ENCODE measurements at places on chromosomes 11 and 22.

DNA sequence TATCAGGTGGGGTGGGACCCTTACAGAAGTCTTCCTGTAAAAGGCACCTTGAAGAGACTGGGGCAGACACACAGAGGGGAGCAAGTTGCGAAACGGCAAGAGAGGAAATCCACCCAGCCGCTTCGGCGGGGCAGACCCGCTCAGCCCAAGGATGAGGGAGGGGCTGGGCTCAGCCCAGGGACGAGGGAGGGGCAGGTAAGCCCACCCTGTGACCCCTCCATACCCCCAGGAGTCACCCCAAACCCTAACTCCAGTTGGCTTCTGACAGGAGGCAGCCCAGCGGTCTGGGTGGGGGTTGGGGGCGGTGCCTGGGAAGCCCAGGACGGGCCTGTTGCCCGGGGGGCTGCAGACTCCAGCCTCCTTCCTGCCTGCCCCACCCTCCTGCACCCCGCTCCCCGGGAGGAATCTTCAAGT lies 965 bp downstream of the OSBPL5 start:
- no peak for DNase-seq

DNA sequence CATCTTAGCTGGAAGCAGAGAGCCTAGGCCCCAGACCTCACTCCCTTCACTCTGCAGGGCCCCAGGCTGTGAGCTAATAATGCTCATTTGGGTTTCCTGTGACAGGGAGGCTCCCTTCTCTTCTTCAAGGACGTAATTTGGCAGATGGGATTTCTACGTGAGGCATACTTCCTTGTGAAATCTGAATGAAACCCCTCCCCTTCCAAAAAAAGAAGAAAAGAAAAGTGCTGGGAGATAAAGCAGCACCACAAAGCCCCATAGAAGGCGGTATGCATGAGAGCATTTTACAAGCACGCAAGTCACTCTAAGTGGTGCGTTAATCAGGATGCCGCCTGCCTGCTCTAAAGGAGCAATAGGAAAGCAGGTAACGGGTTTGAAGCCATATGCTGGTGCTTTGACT lies 5.7 kb downstream of the P2RX3 start:
- peak; percentile 63 for DNase-seq

DNA sequence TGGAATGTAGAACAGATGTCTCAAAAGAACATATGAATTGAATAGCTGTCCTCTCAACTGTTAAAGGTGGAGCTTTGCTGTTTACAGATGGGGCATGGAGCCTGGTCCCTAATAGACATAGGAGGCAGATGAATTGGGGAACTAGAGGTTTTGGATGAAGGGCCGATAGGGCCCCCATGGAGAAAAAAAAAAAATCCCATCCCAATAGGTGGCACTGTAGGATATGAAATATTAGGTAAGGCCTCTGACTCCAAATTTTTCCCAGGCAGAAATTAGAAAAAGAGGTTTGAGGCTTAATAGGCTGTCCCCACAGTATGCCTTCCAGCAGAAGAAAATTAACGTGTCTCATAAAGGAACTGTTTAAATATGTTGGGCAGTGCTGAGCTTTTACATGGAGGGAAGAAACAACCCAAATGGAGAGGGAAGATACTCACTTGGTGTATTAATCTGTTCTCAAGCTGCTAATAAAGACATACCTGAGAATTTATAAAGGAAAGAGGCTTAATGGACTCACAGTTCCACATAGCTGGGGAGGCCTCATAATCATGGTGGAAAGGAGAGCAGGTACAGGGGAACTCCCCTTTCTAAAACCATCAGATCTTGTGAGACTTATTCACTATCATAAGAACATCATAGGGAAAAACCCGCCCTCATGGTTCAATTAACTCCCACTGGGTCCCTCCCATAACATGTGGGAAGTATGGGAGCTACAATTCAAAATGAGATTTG lies 30.1 kb upstream of the TMEM45B start:
- no peak for DNase-seq

DNA sequence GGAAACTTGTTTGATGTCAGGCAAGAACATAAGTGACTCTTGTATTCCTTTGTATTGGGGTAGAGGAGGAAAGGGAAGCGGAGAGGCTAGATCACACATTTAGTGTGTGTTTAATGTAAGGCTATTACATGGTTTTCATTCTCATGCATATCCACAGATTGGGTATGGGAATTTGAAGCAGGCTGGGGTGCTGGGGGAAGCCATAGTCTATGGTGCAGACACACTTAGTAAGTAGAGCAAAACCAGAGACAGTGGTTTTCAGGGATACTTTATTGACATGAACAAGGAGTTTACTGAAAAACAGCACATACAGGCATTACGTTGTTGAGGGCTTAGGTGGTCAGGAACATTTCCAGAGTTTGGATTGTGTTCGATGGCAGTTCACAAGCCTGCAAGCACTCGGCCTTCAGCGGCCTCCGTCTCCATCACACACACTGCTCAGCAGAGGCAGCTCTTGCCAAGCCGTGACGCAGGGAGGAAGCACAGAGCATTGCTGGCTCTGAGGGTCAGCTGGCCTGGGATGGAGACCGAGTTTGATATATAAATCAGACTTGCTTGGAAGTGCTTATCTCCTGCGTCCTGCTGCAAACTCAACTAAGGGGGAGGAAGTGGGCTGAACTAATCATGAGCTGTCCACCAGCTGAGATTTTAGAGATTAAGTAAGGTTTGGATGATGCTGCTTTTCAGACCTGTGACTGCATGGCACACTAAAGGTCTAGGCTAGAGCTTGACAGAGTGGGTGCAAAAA lies 25.3 kb downstream of the SCN3B start:
- DNase-seq: no peak

GRCh38 chr11:69367211-69367964 lies 73.4 kb downstream of the MYEOV start:
- DNase-seq: no peak

DNA sequence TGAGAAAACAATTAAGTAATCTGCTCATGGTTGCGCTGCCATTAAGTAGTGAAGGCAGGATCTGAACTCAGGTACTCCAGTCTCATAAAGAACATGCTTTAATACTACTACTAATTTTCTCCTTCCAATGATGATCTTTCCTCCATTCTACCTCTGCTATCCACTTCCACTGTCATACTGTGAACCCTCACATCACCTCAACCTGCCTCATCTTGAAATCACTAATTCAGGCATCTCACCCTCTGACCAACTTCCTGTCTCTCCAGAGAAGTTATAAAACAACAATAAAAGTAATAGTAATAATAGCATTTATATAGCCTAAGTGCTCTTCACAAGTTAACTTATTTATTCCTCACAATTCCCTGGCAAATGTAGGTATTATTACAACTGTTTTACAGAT lies 57.1 kb upstream of the PSMA1 start:
- DNase-seq: no peak

DNA sequence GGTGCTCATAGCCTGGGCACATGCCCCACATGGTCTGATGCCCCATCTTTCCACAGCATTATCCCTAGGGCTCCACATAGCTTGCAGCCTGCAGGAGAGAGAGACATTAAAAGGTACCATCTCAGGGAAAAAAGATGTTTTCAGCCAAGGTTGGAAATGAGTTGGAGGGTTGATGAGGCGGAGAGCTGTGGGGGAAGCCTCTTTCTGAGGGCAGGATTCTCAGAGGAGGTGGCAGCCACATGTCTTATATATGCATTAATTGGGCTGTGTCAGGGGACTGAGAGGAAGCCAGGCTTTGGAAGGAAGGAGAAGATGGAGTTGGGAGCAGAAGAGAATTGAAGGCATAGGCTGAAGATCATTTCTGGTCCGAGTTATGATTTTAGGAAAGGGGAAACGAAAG lies 57.8 kb downstream of the CEP164 start:
- peak; percentile 25 for DNase-seq

DNA sequence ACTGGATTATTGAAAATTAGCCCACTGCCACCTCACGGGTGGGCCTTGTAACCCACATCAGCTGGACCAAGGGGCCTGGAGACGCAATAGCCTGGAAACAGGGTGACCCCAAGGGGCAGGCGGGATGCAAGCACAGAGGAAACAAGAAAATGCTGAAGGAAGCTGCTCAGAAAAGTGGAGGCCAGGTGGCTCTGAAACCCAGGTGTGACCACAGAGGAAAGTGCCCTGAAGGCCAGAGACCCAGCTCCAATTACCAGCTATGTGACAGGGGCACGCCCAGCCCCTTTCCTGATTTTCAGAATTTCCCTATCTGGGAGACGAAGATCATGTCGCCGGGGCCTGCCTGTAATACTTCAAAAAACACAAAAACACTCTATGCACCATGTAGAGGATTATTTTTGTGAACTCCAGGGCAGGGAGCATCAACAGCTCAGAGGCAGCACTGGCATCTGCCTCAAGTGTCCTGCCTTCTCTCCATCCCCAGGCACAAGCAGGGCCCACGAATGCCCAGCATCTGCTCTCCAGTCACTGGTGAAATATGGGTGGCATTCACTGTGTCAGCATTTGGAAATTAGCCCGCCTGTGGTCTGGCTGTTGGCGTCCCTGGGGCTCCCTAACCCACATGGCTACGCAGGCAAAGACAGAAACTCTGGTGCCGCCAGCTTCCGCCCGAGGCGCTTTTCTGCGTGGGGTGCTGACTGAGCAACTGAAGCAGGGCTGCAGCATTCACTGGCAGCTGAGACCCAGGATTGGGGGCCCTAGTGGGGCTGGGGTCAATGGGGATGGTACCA lies 6.3 kb downstream of the KCNJ1 start:
- no peak for DNase-seq

DNA sequence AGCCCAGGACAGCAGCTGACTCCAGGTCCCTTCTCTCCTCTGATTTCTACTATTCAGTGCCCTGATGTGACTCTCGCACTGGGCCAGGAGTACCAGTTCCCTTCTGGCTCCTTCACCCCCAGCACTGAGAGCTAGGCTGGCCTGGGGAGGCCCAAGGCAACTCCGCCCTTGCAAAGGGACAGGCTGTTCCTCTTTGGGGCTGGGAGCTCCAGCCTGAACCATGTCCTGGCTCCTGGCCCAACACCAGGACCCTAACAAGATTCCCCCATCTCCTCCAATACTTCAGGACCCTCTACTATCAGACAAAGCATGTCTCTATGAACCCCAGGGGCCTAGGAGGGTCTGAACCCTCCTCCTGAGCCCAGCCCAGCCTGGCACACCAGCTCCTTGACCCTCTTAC lies 12.5 kb downstream of the CREB3L1 start:
- DNase-seq: no peak

GRCh38 chr11:90344546-90344945 lies 121.7 kb upstream of the CHORDC1 start:
- DNase-seq: no peak

- DNase-seq: no peak
Observed at GRCh38 chr11:14189874-14190273, 169.1 kb downstream of the RRAS2 start.

- DNase-seq: peak; percentile 92
Observed at GRCh38 chr11:116499396-116500003, 273.3 kb downstream of the BUD13 start.

- peak; percentile 48 for DNase-seq
Observed at GRCh38 chr11:76597533-76598425, 72.8 kb downstream of the LRRC32 start.

DNA sequence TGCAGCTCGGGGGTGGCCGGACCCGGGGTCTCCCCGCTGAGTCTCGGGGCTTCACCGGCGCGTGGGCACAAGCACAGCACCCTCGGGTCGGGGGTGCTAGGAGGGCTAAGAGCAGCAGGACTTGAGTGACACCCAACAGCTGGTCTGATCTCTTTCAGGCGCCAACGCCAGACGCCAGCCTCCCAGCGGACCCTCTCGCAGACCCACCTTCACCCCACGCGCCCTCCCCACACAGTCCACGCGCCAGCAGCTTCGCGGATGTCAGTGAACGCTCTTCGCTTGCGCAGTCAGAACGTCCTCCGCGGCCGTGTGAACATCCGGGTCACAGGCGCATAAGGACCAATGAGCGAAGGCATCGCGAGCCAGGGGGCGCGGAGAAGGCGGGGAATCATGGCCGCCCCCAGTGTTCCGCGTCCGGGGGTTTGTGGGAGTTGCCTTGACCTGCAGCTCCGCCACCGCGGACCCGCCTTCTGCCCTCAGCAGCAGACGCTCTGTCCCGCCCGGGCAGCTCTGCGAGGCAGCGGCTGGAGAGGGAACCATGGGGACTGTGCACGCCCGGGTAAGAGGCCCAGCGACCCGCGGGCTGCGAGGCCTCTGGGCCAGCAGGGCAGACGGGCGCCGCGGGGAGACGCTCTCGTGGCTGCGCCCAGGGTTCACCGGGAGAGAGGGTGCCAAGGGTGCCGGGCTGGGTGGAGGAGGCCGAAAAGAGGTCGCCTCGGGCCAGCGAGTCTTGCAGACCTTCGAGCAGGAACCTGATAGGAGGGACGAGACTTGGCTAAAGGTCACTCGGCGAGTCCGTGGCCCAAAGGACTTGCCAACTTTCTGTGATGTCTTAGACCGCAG lies at the start of gene SAMM50:
SAMM50 (plus strand) TSS at position 403 of the 843 bp plus-strand sequence; CDS start at position 539, 136 bp downstream.
- peak; percentile 94 for DNase-seq

DNA sequence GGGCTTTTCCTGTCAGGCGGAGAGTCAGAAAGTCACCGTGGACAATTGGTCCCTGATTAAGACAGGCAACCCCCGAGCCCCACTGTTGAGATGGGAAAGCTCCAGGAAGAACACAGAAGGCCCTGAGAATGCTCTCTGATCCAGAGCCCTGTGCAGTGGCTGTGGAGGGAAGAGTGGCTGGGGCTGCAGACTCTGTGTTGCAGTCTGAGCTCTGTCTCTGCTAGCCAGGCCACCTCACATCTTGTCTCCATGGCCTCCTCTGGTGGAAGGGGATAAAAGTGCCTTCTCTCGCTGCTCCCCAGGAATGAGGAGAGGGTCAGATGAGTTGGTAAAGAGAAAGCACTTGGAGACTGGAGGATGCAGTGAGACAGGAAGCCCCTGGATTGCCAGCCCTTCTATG lies 141.2 kb downstream of the CEP164 start:
- DNase-seq: no peak

GRCh38 chr11:47496808-47497207 lies 47.9 kb upstream of the RAPSN start:
- DNase-seq: no peak

DNA sequence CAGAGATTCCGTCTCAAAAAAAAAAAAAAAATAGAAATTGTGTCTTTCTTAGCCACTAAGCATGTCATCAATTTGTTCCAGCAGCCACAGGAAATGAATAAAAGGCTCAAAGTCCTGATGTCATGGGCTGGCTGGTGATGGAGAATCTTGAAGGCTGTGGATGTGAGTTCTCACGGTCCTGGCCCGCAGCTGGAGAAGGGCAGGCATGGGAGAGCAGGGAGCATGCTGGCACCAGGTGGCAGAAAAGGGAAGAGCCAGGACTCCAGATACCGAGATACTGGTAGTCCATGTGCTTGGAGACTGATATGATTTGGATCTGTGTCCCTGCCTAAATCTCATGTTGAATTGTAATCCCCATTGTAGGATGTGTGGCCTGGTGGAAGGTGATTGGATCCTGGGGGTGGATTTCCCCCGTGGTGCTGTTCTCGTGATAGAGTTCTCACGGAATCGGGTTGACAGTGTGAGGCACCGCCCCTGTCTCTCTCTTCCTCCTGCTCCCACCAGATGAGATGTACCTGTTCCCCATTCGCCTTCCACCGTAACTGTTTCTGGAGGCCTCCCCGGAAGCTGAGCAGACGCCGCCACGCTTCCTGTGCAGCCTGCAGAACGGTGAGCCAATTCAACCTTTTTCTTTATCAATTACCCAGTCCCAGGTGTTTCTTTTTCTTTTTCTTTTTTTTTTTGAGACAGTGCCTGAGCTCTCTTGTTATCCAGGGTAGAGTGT lies 18.1 kb downstream of the MRGPRD start:
- peak; percentile 26 for DNase-seq

Data from islet precursor cell (in vitro differentiated cells).